ENCODE measurements at places on chromosomes 3 and 15.
A peak's percentile ranks its signal among the peaks of the same experiment; 100 is the strongest.

DNA sequence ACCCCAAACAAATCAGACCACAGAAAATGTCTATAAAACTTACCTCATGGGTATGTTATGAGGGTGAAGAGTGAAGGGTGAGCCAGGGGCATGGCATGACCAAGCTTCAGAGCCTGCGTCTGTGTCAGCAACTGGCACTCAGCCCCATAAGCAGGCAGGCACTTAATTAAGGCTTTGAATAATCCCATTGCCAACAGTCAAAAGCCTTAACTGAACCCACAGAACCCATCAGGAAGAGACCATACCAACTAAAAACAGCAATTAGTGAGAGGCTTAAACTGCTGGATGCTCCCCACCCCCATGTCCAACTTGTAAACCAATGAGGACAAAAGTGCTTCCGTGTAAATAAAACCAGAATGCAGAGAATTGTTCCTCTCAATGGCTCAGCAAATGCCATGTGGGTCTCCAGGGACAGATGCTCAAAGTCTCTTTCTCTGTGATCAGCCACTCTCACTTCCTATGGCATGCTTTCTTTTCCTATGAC, 126.0 kb downstream of the MYLK start:
- DNase-seq = no peak

DNA sequence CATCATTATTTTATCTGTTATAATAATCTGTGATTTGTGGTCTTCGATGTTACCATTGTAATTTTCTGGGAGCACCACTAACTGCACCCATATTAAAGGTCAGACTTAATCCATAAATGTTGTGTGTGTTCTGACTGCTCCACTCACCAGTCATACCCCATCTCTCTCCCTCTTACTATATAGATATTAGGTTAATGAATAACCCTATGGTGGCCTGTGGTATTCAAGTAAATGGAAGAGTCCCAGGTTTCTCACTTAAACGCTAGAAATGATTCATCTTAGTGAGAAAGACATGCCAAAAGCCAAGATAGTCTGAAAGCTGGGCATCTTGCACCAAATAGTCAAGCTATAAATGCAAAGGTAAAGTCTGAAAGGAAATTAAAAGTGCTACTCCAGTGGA, 1358.5 kb downstream of the ROBO2 start:
- no peak for DNase-seq

- DNase-seq = no peak
These were observed 77.1 kb downstream of the BFSP2 start for GRCh38 chr3:133476971-133477375.

DNA sequence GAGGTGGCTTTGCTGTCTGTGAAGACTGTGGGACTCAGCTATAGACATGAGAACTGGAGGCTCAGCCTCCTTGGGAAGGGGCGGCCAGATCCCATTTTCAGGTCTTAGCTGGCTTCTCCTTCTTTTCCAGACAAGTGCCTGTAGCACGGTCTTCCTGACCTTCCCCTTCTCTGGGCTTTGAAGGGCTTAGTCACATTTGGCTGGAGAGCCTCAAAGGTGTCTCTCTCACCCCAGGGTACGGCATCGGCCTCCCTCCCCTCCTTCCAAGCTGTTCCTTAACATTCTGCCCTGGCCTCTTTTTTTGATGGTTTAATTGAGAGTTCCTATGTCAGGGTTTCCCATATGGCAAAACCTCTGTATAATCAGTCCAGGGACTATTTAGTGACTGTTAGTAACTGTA, 242.7 kb downstream of the THSD4 start:
- DNase-seq = no peak

GRCh38 chr15:91855684-91856489, 2.4 kb downstream of the SLCO3A1 start:
- no peak for DNase-seq

- DNase-seq = peak; percentile 6
These were observed 36.6 kb downstream of the CCDC66 start for GRCh38 chr3:56593455-56594158.

- no peak for DNase-seq
These were observed 310.7 kb upstream of the DPPA4 start for GRCh38 chr3:109648027-109648426.

GRCh38 chr15:82958638-82959037, 6.1 kb upstream of the HOMER2 start:
- no peak for DNase-seq

DNA sequence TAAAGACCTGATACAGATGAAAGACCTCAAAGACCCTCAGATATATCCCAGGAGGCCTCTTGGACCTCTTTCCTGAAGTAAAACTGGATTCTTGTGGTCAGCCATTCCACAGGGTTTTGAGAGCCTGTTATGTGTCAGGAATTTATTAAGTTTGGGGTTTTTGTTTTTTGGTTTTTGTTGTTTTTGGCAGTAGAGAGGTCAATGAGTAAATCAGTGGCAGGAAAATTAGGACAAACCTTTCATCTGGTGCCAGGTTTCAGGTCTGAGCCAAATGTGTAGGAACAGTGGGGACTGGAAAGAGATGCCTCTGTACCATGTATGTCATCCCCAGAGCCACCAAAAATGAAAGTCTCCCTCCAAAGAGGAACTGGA, 520.4 kb upstream of the MDFIC2 start:
- no peak for DNase-seq

GRCh38 chr15:100879464-100880138, at the start of gene ALDH1A3:
TSS of gene ALDH1A3 (plus strand) at chr15:100879831. CDS start at chr15:100879908, 77 bp downstream.
- peak; percentile 24 for DNase-seq

DNA sequence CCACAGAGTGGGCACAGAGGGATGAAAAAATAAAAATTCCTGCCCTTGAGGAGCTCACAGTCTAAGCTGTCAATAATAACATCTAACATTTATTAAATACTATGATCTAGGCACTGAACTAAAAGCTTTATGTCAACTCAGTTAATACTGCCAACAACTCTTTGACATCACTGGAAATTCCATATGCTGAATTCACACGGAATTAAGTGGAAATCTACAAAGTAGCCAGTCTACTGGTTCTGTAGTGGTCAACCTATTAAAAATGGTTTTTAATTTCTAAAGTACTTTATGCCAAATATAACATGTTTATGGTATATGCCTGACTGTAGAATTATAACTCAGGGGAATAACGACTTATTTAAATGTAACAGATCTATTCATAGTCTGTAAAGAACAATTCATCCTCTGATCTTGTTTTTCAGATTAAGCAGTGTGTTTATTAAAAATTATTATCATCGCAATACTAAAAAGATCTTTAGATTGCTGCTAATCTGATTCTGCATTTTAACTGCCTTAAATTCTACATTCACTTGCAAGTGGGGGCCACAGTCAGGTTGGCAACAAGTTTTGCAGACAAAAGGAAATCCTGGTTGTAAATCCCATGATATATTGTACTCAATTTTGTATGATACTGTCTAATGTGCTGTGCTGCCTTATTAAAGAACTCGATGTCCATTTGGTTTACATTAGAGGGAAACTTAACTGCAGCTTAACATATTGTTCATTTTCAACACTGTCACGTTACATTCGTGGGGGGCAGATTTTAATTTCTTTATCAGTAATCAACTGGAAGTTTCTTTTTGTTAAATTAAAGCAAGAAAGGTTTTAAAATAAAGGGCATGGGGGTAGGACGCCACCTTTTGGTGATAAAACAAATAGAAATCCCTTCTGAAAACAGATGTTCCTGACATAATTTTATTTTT, 2.6 kb upstream of the FOXP1 start:
- peak; percentile 16 for DNase-seq

DNA sequence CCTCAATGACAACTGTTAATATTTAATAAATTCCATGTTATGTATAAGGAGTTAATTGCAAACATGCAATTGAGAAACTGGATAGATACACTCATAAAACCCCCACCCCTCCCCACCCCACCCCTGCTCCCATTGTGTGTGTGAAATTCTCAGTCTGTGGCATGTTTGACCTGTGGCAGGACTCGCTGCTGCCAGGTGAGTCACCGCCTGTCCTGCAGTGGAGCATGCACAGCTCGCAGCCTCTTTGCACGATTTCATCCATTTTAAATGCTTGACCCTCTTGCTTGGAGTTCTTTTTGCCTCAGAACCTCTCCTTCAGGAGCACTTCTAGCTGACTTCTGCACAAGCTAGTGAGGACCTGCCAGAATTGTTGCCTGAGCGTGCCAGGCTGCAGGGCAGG, 5.3 kb upstream of the APEH start:
- DNase-seq = no peak

GRCh38 chr3:123993818-123994217, 1.9 kb upstream of the ROPN1 start:
- no peak for DNase-seq

- DNase-seq = no peak
These were observed 4.2 kb upstream of the CHRM5 start for GRCh38 chr15:33963831-33964664.

DNA sequence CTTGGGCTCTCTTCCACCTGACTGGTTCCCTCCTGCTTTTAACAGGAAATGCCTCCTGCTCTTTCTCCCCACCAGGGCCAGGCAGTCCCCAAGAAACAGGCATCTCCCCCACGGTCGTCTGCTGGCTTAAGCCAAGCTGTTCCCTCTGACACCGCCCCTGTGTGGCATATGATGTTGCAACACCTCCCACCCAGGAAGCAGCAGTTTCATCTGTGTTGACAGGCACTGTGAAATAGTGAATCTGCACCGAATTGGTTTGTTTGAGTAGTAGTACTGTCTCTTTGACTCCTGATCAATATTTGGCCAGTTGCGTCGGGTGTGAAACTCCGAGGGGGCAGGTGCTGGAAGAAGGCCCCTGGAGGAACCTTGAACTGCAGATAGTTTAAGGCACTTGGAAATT, 188.8 kb downstream of the FEZF2 start:
- no peak for DNase-seq

- DNase-seq = no peak
These were observed 7.1 kb upstream of the PLCB2 start for GRCh38 chr15:40314723-40315276.

DNA sequence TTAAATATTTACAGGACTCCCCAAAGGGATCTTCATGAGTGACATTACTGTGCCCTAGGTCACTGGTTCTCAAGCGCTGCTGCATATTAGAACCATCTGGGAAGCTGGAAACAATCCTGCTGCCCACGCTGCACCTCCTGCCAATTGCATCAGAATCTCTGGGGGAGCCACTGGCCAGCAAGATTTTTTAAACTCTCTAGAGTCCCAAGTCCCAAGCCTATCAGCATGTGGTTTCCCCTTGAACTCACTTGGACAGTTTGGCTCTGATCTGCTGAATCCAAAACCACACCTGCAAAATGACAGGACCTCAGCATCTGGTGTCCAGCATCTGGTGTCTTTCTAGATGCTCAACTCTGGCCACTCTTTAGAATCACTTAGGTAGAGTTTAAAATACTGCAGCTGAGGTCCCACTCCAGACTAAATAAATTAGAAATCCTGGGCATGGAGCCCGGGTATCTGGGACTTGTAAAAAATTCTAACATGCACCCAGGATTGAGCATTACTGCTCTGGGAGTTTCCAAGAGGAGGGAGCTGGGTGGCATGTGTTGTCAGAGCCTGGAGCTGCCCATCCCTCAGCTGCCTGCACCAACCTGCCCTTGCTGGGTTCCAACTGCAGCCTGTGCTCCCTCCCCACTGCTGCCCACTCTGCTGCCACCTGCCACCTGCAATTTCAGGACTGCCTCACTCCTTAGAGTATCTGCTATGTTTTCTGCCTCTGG, 311.3 kb downstream of the SLC9A9 start:
- DNase-seq = no peak

DNA sequence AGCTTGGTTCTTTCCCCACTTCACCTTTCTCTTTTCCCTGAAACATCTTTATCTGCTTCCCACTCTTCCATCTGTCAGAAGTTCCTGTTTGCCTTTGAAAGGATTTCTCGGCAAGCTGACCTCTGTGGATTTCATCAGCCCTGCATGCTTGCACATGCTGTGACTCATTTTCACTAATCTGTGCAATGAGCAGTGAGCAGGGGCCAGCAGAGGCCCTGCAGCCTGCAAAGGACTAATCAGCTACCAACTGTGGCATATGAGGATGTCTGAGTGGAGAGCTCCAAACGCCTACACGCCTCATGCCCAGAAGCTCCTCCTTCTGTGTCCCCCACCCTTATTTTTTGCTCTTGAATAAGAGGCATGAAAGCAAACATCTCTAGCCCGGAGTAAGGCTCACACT, 333.0 kb upstream of the SEMA6D start:
- DNase-seq = no peak

- no peak for DNase-seq
These were observed 50.7 kb upstream of the CCR2 start for GRCh38 chr3:46303240-46303639.

GRCh38 chr15:28116521-28117431, 17.7 kb upstream of the OCA2 start:
- DNase-seq = no peak

DNA sequence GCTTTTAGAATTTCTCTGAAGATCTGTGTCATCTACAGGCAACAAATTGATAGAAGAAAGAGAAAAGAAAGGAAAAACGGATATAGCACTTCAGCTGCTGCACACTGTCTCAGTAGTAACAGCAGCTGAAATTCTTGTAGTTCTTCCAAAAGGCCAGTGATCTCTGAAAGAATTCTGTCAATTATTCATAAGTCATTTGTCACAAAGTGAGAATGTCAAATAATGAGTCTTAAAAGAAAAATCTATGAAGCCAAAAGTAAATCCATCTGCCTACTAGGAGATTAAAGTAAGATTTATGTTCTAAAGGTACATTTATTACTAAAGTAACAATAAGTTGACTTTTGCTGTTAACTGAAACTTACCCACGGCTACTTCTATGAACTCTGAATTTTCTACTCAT, 24.6 kb downstream of the IFT80 start:
- no peak for DNase-seq

- DNase-seq = no peak
These were observed 75.5 kb downstream of the RBPMS2 start for GRCh38 chr15:64699751-64700388.

- DNase-seq = no peak
These were observed 57.8 kb upstream of the ACTC1 start for GRCh38 chr15:34853001-34853758.

DNA sequence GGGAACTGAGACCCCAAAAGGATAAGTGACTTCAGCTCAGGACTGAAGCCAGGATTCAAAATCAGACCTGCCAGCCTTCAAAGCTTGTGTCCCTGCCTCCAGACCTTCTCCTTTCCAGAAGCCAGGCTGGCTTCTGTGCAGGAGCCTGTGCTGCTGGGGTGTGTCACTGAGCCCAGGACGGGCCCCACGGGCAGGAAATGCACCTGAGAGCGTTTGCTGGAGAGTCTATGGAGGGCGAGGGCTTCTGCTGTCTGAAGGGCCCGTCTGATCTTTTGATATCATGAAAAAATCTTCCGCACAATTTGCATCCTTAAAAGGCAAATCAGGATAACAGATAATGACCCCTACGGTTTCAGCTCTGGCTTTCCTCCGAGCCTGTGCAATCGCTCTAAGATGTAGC, 125.4 kb downstream of the FAM43A start:
- no peak for DNase-seq

- DNase-seq = no peak
These were observed 25.0 kb downstream of the TKT start for GRCh38 chr3:53230789-53231188.

DNA sequence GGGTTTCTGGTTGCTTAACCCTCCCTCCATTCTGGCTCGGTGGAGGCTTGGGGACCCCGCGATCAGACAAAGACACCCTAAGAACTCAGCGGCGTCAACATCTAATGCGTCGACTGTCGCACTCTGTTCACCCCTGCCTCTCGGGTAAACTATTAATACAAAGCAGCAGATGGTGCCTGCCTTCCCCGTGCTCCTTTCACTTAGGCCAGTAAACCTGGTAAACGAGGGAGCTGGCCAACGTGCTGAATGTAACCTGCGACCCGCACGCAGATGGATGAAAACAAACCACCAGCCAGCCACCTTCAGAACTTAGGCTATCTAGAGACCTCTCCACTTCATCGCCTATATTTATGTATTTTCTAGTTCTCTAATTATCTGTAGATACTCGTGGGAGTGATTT, 848 bp upstream of the CADPS start:
- DNase-seq = no peak

- no peak for DNase-seq
These were observed 161.9 kb downstream of the ATG7 start for GRCh38 chr3:11434017-11434526.

Data from stimulated activated CD4-positive, alpha-beta T cell treated with anti-CD3 and anti-CD28 coated beads, TNF-alpha, amount 100 ng/mL, for 24 hours (primary cell).